Keratinocyte (primary cell): ENCODE measurements at places on chromosomes 5 and 9. TPM values are rescaled to one million over a fixed set of nuclear protein-coding genes. Genes with fewer than 3 reads are reported as not detected.

The TRMT10B gene
- 4.0 to 6.9 TPM (median 6.8 TPM) in 3 replicates for polyA plus RNA-seq

The ABLIM3 gene
- polyA plus RNA-seq = 7.9 to 10.4 TPM (median 9.3 TPM) in 3 replicates

The FOXD4 gene
- 0.17 to 0.22 TPM (median 0.18 TPM) in 3 replicates for polyA plus RNA-seq

The MVB12B gene
- 0.54 to 2.5 TPM (median 1.2 TPM) in 3 replicates for polyA plus RNA-seq

The GLRA1 gene
- not detected in 3 replicates for polyA plus RNA-seq

The PCDHA10 gene
- polyA plus RNA-seq = 0.03 to 0.06 TPM (median 0.05 TPM) in 3 replicates

The ANKRD18B gene
- 1.1 to 16.9 TPM (median 2.9 TPM) in 3 replicates for polyA plus RNA-seq

The NUTM2G gene
- not detected in 3 replicates for polyA plus RNA-seq

The PCDHGA12 gene
- polyA plus RNA-seq = 0.69 to 1.9 TPM (median 1.0 TPM) in 3 replicates

The CDH12 gene
- not detected in 3 replicates for polyA plus RNA-seq

The TICAM2 gene
- 0.06 TPM in 1 of 3 replicates, not detected in the others for polyA plus RNA-seq

DNA sequence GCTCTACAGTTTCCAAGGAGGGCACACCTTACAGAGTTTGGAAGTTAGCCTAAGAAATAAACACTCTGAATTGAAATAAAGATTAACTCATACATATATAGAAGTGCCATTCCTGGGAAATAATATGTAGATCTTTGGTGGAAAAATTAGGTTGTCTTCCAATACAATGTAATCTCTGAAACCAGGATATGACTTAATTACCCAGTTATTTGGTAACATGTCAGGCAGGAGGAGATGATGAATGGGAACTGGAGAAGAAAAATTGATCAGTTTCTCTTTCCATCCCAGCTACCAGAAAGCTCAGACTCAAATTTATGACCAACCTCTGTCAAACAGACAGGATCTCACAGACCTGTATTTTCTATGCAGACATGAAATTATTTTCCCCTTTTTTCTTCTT is 215.2 kb upstream of the SNX2 start:
- no peak for DNase-seq

- no peak for DNase-seq
These were observed 4.3 kb upstream of the RMND5B start for GRCh38 chr5:178126556-178126955.

DNA sequence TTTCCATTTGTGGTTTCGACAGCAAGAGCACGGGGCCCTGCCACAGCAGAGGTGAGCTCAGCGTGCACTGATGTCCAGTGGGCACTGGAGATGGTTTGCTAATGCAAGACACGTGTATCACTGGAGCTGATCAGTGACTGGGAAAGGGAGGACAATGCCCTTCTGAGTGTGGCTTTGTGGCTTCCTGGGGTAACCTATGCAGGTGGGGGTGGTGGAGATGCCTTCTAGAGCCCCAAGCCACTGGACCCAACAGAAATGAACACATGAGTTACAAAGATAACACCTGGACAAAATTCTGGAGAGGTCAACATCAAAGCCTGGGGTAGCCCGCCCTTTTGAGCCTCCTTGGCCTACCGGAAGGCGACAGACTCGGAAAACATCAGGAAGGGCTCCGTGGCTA is 261.3 kb downstream of the CRB2 start:
- no peak for DNase-seq

DNA sequence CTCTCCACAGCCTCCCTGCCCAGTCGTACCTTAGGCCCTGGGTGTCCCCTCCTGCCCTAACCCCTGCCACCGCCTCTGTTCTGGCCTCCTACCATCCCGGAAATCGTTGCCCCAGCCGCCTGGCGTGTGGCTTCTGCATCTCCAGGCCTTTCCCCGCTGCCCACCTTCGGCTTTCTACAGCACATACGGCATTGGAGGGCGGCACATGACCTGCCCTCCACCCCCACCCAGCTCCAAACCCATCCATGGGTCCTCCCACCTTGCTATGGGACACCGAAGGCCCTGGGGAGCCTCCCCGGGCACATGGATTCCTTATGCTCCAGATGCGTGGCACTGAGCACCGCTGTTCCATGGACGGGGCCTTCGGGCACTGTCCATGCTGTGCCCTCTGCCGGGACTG is 32.0 kb downstream of the FGF18 start:
- DNase-seq = no peak

- DNase-seq = no peak
These were observed 35.0 kb downstream of the RASGEF1C start for GRCh38 chr5:180173875-180174586.

DNA sequence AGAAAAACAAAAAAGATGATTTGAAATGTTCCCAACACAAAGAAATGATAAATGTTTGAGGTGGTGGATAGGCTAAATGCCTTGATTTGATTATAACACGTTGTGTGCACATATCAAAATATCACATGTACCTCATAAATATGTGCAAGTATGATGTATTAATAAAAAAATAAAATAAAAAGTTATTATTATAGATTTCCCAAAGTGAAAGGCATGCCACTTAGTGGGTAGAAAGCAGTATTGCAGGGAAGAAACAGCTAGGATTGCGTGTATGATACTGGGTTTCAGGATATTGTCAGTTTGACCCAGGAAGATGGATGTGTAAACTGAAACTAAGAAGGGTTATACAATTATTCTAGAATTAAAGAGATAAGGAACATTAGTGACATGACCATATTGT is 3.6 kb upstream of the TMEM38B start:
- DNase-seq = no peak

DNA sequence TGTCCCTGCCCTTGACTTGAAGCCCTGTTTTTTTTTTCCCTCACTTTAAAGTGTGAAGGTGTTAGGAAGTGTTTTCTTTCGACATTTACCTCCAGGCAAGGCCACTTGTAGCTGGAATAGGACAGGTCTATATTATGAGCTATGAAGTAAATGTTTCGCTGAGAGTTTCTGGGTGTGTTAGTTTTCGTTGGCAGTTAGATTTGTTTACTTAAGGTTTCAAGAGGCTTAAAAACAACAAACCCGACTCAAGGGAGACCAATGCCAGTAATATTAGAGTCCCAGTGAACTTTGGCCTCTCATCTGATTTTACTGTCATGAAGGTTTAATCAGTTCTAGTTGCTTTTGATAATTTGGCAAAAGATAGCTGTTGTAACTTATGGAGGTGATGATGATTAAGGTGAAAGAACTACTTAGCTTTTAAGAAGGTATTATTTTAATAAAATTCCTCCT is 25.2 kb downstream of the OCLN start:
- no peak for DNase-seq

GRCh38 chr5:145944328-145944727 is 8.0 kb downstream of the SH3RF2 start:
- DNase-seq = no peak

DNA sequence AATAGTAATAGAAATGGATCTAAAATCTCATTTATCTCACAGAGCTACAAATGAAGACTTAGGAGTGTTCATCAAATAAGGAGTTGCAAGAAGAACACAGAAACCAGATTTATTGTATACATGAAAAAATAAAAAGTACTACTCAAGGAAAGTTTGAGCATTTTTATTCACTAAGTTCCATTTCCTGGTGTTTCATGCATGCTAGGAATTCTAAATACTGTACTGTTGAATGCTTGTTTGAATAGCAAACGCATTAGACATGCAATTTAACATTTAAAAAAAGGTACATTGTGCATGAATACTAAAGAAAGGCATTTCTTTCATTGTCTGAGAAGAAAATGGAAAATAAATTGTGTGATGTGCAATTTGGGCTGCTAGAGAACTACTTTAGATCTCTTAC is 52.1 kb downstream of the C6 start:
- no peak for DNase-seq

DNA sequence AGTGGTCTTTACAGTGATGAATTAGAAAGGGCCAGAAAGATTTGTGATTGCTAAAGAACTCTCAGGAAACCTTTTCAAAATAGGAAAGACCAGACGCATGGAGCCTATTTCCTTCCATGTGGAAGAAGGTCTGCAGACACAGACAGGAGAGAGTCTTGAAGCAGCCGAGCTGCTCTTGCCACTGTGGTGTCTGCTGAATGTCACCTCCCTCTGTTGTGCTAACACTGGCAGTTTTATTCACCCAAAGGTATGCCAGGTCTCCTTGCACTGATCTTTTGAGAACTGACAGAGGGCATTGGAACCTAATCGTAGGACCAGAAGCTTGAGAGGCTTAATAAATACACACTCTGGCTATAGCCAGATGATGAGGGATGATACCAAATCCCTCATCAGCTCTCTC is 108.7 kb downstream of the SREK1 start:
- no peak for DNase-seq

DNA sequence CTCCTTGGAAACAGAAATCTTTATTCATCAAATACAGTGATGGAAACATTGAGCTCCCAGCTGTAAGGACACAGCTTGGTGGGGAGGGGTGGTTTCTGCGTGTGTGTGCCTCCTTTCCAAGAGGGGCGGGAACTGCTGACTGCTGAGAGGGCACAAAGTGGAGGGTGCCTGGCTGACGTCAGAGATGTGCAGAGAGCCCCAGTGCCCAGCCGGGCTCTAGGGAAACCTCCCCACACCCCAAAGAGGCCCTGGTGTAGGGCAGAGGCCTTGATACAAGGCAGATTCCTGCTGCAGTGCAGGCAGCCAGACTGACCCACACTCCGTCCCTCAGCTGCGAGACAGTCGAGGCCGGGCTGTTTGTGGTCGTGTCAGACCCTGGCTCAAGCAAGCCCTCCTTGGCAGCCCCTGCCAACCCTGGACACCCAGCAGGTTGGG is 191.0 kb downstream of the CACNA1B start:
- DNase-seq = no peak

- DNase-seq = peak; percentile 23
These were observed 186.2 kb downstream of the FANCC start for GRCh38 chr9:95131023-95131943.

- DNase-seq = no peak
These were observed 324.9 kb downstream of the CTNND2 start for GRCh38 chr5:11579351-11579750.

- DNase-seq = no peak
These were observed 10.4 kb upstream of the ZBTB43 start for GRCh38 chr9:126794441-126794840.

- DNase-seq = no peak
These were observed 212.8 kb downstream of the PIK3R1 start for GRCh38 chr5:68428231-68428811.

DNA sequence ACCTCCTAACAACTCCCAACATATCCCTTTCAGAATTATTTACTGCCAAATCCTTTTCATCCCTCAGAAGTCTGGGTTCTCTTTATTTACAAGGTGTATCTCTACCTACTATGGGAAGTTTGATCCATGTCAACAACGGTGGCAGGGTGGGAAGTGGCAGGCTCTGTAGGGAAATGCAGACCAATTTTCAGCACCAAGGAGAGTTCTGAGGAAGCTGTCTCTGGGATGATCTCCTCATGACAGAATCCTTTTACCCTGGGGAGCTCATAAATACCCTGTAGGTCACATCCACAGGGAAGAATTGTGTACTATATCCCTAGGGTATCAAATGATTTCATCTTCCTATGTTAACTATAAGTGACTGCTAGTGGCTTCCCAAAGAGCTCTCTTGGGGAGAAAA is 107.8 kb upstream of the NEK6 start:
- no peak for DNase-seq

- DNase-seq = no peak
These were observed 179.0 kb upstream of the PPP1R26 start for GRCh38 chr9:135300346-135301141.

GRCh38 chr5:54093081-54093492 is 217.3 kb downstream of the ARL15 start:
- peak; percentile 32 for DNase-seq

DNA sequence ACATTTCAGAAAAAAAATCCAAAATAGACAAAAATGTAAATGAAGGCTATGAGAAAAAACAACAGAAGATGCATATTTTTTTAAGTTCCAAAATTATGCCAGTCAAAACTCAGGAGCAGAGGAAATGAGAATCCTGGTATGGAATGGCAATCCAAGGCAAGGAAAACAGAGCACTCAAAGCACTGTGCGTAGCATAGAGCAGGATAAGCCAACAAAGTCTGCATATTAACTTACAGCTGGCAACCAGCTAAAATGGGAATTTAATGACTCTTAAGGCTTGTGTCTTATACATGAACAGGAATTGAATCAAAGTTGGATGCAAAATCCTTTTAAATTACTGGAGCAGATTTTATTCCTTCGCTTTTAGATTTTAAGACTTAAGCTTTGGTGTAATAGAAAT is 203.5 kb upstream of the DAPK1 start:
- no peak for DNase-seq

GRCh38 chr9:1832960-1833359 is 182.2 kb upstream of the SMARCA2 start:
- no peak for DNase-seq

- no peak for DNase-seq
These were observed 37.2 kb downstream of the COL27A1 start for GRCh38 chr9:114192539-114192938.

- no peak for DNase-seq
These were observed 279.1 kb upstream of the CDH12 start for GRCh38 chr5:23132231-23132630.

DNA sequence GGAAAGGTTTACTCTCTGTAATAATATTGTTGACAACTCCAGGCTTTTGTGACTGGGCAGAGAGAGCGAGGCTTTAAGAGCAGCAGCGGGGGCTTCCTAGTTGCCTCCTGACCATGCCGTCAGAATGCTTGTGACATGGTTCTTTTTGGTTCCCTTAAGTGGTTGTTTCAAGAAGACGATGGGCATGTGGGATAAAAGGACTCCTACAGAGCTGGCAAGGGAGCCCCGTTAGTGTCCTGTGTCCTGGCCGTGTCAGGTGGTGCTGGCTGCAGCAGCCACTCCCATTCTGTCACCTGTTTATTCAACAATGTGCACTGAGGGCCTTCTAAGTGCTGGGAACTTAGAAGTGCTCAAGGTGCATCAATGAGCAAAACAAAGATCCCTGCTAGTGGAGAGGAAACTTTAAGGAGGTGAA is 19.7 kb downstream of the LCP2 start:
- no peak for DNase-seq

GRCh38 chr9:123927625-123928532 is 2.0 kb downstream of the DENND1A start:
- DNase-seq = no peak

- DNase-seq = no peak
These were observed at the start of gene SH3RF2 for GRCh38 chr5:145936401-145937131. TSS of gene SH3RF2 (plus strand) at chr5:145936578. CDS start at chr5:145937929, 1,351 bp downstream.
